Osteoblast (primary cell): ENCODE measurements at places on chromosomes 11 and 22. TPM values are rescaled to one million over a fixed set of nuclear protein-coding genes. Genes with fewer than 3 reads are reported as not detected.

GRCh38 chr11:60498853-60499252, 6.3 kb downstream of the MS4A12 start:
- no peak for DNase-seq

- DNase-seq = no peak
These were observed 17.7 kb upstream of the ZBED5 start for GRCh38 chr11:10875430-10876021.

EXPH5 gene
- under 0.01 and 0.59 TPM in 2 replicates for total RNA-seq

MS4A7 gene
- total RNA-seq = under 0.01 and 0.36 TPM in 2 replicates

RIMBP3C gene
- 0.29 and 0.36 TPM in 2 replicates for total RNA-seq

DNA sequence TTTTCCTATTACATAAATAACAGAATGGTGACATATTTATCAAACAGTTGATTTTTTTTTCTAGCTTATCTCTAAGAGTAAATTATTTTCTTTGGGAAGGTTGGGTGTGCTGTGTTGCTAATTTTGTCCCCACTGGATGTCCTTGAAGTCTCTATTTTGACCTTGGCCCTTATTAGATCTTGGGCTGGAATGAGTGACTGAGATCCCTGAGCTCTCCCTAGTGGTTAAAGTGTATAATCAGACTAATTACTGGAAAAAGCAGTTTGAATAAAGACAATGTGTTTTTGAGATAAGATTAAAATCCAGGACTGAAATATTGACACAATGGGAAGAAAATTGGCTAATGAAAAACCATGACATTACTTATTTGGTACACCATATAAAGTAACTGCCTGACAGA, 56.1 kb downstream of the AASDHPPT start:
- DNase-seq = no peak

DNA sequence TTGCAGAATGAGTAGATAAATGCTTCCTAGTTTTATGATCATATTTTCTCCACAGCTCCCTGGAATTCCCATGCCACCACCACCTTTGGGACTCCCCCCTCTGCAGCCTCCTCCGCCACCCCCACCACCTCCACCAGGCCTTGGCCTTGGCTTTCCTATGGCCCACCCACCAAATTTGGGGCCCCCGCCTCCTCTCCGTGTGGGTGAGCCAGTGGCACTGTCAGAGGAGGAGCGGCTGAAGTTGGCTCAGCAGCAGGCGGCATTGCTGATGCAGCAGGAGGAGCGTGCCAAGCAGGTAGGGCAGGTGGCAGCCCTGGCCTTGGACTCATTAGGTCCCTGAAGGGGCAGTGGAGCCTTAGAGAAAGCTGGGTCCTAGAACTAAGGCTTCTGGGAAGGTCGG, 2.9 kb downstream of the SF3B2 start:
- DNase-seq = peak; percentile 88

CAPN1 gene
- total RNA-seq = 102 and 116 TPM in 2 replicates

ZBTB16 gene
- under 0.01 TPM in 1 of 2 replicates, not detected in the other for total RNA-seq

DNA sequence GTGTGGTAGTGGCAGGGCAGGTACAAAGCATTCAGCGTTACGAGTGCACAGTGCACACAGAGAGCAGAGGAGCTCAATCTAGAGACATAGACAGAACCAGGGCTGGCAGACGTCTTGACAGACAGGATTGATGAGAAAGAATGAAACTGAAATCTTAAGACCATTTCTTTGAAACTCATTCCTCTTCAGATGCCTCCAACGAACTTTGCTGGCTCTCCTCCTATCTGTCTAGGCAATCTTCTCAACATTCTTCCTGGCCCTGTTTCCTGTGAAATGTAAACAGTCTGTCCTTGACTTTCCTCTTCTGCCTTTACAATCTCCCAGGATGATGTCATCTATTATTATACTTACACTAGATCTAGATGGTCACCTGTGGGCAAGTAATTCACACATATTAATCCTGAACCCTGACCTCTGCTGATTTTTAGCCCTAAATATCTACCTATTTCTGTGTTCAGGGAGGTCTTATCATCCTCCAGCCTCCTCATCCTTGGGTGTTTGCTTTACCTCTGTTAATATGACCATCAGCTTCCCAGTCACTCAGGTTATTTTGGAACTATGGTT, 119.5 kb downstream of the ENTHD1 start:
- DNase-seq = no peak

MUC2 gene
- not detected in 2 replicates for total RNA-seq

MMP12 gene
- under 0.01 and 0.36 TPM in 2 replicates for total RNA-seq
